A549 treated with Hydrocortisone at 1 μM for 4 hours (cell line): ENCODE measurements at places on chromosomes 2 and 18. TPM values are rescaled to one million over a fixed set of nuclear protein-coding genes. Genes with fewer than 3 reads are reported as not detected.

NDC80 gene
- 10.7 to 14.3 TPM (median 13.6 TPM) in 5 replicates for total RNA-seq

SEPTIN10 gene
- total RNA-seq, result 30.3 to 58.1 TPM (median 40.2 TPM) in 5 replicates

CD28 gene
- total RNA-seq, result not detected in 5 replicates

CD8B2 gene
- not detected in 5 replicates for total RNA-seq

GALNT3 gene
- total RNA-seq, result 0.06 TPM in 1 of 5 replicates, not detected in the others

SIX3 gene
- 1.9 to 2.9 TPM (median 2.8 TPM) in 5 replicates for total RNA-seq

UGT1A9 gene
- 3.6 to 6.4 TPM (median 4.2 TPM) in 5 replicates for total RNA-seq

CYS1 gene
- 0.89 to 2.0 TPM (median 1.5 TPM) in 5 replicates for total RNA-seq
